ENCODE measurements at places on chromosomes 1 and 21. TPM values are rescaled to one million over a fixed set of nuclear protein-coding genes. Genes with fewer than 3 reads are reported as not detected.

CDA gene
- not detected for total RNA-seq

RBP7 gene
- not detected for total RNA-seq

S100A1 gene
- 0.54 TPM for total RNA-seq

FCGR3B gene
- total RNA-seq: not detected
